Mononuclear cell (primary cell): ENCODE measurements at places on chromosomes 11 and 22. TPM values are rescaled to one million over a fixed set of nuclear protein-coding genes. Genes with fewer than 3 reads are reported as not detected.

Gene OR51E1
- total RNA-seq: not detected

Gene PKP3
- total RNA-seq: not detected

Gene KIF18A
- total RNA-seq: 6.2 TPM

Gene HOATZ
- total RNA-seq: not detected

Gene TPBGL
- total RNA-seq: 0.10 TPM

Gene CEND1
- not detected for total RNA-seq

Gene PKDREJ
- total RNA-seq: under 0.01 TPM

Gene HPX
- total RNA-seq: 0.31 TPM

Gene MGAT3
- total RNA-seq: 0.21 TPM

Gene MIOX
- total RNA-seq: not detected

Gene KDM4E
- not detected for total RNA-seq

Gene ACR
- total RNA-seq: not detected

Gene NAALADL1
- total RNA-seq: 6.6 TPM

Gene MOGAT2
- not detected for total RNA-seq

Gene PACSIN2
- total RNA-seq: 45.4 TPM

Gene FOSL1
- total RNA-seq: 4.0 TPM

Gene HPS5
- 30.2 TPM for total RNA-seq

Gene SNU13
- total RNA-seq: 66.3 TPM

Gene C22orf15
- 0.31 TPM for total RNA-seq

Gene PSMA1
- total RNA-seq: 171 TPM

Gene OR9Q2
- total RNA-seq: not detected

Gene DMC1
- total RNA-seq: 1.4 TPM

Gene MUC6
- total RNA-seq: under 0.01 TPM

Gene USH1C
- total RNA-seq: not detected

Gene MRPL11
- total RNA-seq: 22.6 TPM

Gene INS
- not detected for total RNA-seq

Gene ELFN2
- total RNA-seq: under 0.01 TPM

Gene PRG3
- total RNA-seq: not detected

Gene IFT27
- total RNA-seq: 1.6 TPM

Gene FXYD2
- 5.7 TPM for total RNA-seq

Gene THYN1
- 22.5 TPM for total RNA-seq

Gene VPREB1
- total RNA-seq: not detected

Gene UBQLN3
- 0.21 TPM for total RNA-seq

Gene INPP5J
- total RNA-seq: not detected

Gene CLCF1
- total RNA-seq: 11.0 TPM

Gene SCARF2
- total RNA-seq: 1.6 TPM

Gene PLAAT5
- 0.42 TPM for total RNA-seq

Gene RAB3IL1
- total RNA-seq: not detected

Gene YPEL1
- total RNA-seq: 3.8 TPM

Gene CRYBB2
- total RNA-seq: not detected

Gene MB
- total RNA-seq: not detected

Gene MS4A3
- 0.31 TPM for total RNA-seq

Gene DUSP8
- 12.5 TPM for total RNA-seq

Gene LMO2
- total RNA-seq: 28.4 TPM

Gene SYT7
- under 0.01 TPM for total RNA-seq

Gene SMIM35
- 0.21 TPM for total RNA-seq
